ENCODE measurements at places on chromosomes 4 and X.

DNA sequence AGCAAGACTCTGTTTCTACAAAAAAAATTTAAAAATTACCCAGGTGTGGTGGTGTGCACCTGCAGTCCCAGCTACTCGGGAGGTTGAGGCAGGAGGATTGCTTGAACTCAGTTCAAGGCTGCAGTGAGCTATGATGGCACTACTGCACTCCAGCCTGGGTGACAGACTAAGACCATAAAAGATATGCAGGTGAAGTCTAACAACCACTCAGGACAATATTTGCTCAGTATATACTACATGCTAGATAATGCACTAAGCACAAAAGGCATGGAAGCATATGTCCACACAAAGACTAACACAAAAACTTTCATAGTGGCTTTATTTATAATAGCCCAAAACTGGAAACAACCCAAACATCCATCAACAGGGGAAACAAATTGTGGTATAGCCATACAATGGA, 57.7 kb upstream of the TXK start:
- no peak for DNase-seq

DNA sequence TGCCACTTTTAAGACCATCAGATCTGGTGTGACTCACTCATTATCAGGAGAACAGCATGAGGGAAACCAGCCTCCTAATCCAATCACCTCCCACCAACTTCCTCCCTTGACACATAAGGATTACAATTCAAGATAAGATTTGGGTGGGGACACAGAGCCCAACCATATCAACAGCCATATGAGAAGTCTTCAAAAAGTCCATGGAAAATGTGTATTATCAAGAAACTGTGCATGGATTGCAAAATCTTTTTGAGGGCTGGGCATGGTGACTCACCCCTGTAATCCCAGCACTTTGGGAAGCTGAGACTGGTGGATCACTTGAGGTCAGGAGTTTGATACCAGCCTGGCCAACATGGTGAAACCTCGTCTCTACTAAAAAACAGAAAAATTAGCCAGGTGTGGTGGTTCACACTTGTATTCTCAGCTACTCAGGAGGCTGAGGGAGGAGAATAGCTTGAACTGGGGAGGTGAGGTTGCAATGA, 17.8 kb upstream of the RPL39 start:
- no peak for DNase-seq

GRCh38 chr4:94302191-94302590, 40.4 kb downstream of the HPGDS start:
- DNase-seq, result no peak

DNA sequence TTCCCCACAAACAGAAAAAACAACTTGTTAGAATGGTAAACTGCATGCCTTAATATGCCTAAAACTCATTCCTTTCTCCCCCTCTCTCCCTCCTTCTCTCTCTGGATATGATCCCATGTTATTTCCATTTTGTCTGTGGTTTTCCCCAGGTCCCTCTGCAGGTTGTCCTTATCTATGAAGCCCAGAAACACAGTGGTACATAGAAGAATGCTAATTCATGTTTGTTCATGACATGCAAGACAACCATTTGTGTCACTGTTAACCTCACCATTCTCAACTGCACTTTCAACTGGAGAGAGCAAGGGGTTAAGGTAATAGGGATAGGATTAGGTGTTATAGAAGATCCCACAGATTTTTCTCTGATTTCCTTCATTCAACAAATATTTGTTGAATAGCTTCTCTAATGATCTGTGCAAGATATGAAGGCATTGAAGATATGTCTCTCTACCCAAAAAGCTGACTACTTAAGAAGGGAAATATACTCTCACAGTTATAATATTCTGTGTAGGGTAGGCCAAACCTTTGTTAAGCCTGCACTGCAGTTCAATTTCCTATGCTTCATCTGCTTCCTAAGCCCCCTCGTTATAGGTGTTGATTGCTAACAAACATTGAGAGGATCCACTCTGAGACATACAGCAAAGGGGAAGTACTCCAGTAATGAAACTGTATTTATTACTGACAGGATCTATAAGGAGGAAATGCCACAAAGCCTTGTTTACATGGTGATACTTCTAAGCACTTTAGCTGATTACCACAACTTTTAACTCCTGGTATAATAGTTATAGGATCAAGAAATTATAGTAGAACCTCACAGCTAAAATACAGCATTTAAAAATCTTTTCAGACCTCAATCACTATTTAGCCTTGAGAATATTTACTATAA, 96.1 kb downstream of the FRYL start:
- DNase-seq, result peak; percentile 23

DNA sequence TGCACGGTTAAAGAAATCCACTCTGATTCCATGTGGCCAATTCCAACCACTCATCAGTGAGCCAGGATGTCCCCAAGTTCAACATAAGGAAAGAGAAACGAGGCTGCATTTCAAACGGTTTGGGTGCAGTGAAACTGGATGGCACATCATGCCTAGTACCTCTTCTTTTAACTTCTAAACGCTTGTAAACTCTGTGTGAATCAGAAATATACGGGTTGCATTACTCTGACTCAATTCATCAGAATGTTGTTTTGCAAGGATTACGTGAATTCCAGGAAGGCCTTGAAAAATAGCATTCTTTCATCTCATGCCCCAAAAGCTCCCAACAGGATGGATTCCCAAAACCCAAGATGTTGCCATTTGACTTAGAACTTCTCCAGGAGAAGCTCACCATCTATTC, 270.4 kb downstream of the LDB2 start:
- DNase-seq, result no peak

GRCh38 chrX:39820938-39821708, 276.6 kb downstream of the BCOR start:
- DNase-seq, result peak; percentile 65

GRCh38 chrX:74593593-74593992, 20.8 kb downstream of the RLIM start:
- no peak for DNase-seq

- no peak for DNase-seq
These were observed 49.8 kb downstream of the OPHN1 start for GRCh38 chrX:68383540-68383939.

GRCh38 chrX:26845056-26845455, 618.1 kb downstream of the PPP4R3C start:
- no peak for DNase-seq

DNA sequence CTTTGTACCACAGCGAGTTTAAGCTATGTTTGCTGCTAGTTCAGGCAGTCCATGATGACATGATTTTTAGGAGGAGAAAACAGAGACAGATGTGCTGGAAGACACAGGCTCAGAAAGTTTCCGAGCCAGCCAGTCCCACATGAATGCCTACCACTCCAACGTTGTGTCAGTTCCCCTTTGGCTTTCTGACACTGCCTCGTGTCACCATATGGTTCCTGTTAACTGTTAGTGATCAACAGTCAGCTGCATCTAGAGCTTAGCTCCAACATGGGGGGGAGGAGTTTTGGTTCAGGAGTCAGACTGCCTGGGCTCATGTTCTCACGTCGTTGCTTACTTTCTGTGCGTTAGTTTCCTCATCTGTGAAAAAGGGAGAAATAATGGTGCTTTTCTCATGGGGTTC, 343.7 kb downstream of the MID1IP1 start:
- no peak for DNase-seq

GRCh38 chr4:159446266-159446976, 343.5 kb downstream of the RAPGEF2 start:
- peak; percentile 50 for DNase-seq

DNA sequence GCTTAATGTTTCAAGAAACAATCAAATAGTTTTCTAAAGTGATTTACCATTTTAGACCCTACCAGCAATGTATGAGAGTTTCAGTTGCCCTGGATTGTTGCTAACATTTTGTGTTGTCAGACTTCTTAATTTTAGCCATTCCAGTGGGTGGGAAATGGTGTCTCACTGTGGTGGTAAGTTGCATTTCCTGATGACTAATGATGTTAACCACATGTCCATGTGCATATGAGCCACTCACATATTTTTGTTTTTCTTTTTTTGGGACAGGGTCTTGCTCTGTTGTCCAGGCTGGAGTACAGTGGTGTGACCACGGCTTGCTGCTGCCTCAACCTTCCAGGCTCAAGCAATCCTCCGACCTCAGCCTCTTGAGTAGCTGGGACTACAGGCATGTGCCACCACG, 48.3 kb downstream of the MED28 start:
- DNase-seq, result no peak

DNA sequence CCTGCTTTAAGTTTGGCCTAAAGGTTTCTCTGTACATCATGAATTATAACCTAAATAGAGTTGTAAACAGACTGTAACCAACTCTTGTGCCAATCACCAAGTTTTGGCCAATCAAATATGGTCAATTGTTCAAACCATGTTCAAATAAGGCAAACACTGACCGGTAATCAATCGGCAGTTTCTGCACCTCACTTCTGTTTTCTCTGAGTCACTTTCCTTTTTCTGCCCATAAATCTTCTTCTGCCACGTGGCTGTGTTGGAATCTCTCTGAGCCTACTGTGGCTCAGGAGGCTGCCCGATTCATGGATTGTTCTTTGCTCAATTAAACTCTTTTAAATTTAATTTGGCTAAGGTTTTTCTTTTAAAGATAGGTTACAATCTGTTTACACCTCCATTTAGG, 16.5 kb upstream of the ENPP6 start:
- no peak for DNase-seq

GRCh38 chr4:108168671-108169523, at the start of gene LEF1:
LEF1 (minus strand) TSS chr4:108168932; CDS start chr4:108167767, 1,165 bp downstream.
- DNase-seq, result peak; percentile 81

DNA sequence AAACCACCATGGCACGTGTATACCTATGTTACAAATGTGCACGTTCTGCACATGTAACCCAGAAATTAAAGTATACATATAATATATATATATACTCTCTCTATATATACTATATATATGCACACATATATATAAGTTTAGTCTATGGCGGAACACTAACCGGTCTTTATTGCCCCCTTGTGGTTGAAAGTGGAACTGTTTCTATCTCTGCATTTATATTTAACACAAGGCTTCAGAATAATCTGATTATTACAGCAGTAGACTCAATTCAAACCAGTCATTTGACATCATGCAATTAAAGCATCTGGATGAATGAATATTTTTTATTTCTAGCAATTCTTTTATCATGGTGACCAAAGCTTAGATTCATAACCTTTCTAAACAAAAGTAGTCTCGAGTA, 14.6 kb downstream of the RAB9B start:
- peak; percentile 17 for DNase-seq

- DNase-seq, result no peak
These were observed 19.7 kb upstream of the CRMP1 start for GRCh38 chr4:5912614-5913019.

DNA sequence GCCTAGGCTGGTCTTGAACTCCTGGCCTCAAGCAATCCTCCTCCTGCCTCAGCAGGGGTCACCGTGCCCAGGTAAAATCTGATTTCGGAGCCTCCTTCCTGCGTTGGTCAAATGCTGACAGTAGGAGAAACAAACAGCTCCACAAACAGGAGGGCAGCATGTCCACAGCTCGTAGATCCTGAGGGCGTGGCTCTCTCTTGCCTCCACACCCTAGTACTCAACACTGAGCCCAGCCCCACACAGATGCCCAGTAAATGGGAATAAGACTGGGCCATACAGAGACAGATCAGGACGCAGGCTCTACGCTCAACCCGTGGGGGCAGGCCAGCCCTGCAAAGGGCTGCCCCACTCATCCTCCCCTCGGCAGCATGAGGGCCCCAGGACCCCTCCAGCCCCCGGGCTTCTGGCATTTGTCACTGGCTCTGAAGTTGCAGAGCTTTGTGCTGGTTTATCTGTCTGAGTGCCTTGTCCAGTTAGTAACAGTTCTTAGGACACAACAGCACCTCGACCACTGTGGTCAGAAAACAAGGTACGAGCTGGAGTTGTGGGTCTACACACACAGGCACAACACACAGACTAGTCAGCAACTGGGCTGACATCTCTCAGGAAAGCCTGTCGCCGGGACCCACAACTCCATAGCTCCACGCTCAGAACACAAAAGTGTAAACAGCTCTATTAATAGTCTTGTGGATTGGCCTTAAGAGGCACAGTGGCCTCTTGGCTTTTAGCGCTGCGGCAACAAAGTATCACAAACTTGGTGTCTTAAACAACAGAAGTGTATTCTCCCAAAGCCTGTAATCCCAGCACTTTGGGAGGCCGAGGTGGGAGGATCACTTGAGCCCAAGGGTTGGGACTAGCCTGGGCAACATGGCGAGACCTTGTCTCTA, 5.2 kb downstream of the TNIP2 start:
- no peak for DNase-seq

DNA sequence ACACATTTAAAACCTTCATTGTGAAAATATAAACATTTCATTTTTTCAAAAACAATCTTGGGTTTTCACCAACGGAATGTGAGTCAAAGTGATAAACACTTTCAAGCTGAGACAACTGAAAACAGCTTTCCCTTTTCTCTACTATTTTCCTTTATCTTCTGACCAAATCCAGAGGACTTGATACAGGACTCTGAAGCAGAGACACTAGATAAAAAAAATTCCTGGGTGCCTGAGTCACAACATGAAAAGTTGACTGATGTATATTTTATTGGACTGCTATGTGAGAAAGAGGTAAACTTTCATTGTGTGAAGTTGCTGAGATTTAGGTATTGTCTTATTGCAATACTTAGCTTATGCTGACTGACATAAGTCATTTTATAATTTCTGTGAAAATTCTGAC, 411.2 kb downstream of the SPOCK3 start:
- DNase-seq, result no peak

- DNase-seq, result no peak
These were observed 19.4 kb upstream of the SMIM31 start for GRCh38 chr4:164734484-164734883.

DNA sequence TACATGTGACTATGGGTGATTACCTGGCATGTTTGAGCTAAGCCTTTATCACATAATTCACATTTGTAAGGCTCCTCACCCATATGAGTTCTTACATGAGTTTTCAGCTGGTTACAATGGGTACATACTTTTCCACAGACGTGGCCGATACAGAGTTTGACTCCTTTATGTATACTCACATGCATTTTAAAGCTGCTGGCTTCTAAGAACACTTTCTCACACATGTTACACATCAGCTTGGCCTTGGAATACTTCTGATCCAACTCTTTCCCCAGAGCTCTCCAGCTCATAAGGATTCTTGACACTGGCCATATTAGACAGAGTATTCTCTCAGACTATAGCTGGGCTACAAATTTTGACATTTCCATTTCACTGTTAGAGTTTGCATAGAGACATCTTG, 66.3 kb downstream of the TAB3 start:
- no peak for DNase-seq

GRCh38 chr4:26039639-26040359, 125.8 kb downstream of the SMIM20 start:
- no peak for DNase-seq

- no peak for DNase-seq
These were observed 37.3 kb downstream of the MAGEB17 start for GRCh38 chrX:16204538-16204937.

- DNase-seq, result no peak
These were observed 180.8 kb upstream of the ANXA3 start for GRCh38 chr4:78370631-78371372.

- no peak for DNase-seq
These were observed 48.9 kb downstream of the FNIP2 start for GRCh38 chr4:158817562-158818296.

GRCh38 chrX:106742193-106742592, 15.7 kb downstream of the RNF128 start:
- no peak for DNase-seq

GRCh38 chr4:89720981-89721380, 116.0 kb downstream of the SNCA start:
- DNase-seq, result no peak

GRCh38 chr4:115781528-115782146, 668.2 kb upstream of the NDST4 start:
- no peak for DNase-seq

GRCh38 chr4:76386566-76387305, 34.2 kb downstream of the CCDC158 start:
- DNase-seq, result no peak
